ENCODE measurements at places on chromosomes 13 and 19.

DNA sequence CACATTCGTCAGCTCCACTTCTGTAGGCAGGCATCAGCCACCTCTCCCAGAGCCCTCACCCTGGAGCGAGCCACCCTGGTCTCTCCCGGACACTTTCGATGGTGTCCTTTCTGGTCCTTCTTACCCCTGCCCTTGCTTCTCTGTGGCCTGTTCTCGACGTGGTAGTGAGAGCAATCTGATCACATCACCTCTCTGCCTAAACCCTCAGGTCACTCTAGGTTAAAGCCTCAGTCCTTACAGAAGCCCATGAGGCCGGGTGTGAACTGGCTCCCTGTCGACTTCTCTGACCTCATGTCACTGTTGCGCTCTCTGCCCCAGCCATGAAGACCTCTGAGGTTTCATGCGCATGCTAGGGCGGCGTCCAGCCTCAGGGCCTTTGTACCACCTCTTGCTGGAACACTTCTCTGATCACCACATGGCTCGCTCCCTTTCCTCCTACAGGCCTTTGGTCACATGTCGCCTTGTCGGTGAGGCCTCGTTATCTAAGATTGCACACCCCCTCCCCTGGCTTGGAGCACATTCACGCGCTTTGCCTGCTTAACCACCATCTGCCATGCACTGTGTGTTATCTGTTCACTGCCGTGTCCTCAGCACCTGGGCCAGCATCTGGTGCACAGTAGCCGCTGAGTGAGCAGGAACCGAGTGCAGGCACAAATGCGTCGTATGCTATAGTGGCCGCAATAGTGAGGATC is 101.5 kb downstream of the DPF1 start:
- DNase-seq, result no peak

GRCh38 chr19:6925801-6926751 is 38.7 kb downstream of the ADGRE1 start:
- no peak for DNase-seq

- no peak for DNase-seq
Observed at GRCh38 chr13:46202966-46203365, 8.8 kb upstream of the LRRC63 start.

DNA sequence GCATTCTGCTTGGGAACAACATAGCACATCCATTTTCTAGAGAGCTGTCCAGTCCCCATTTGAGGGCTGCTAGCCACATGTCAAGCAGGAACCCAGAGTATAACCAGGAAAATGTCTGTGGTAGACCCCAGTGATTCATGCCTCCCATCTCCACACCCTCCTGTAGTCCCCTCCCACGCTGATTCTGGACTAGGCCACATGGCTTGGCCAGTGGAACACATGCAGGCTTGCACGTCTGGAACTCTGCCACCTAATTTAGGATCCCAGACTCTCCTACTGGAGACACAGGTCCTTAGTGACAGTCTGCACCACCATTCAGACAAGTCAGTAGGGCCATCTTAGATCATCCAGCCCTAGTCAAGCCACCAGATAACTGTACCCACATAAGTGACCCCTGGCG is 149.8 kb downstream of the ZIC5 start:
- no peak for DNase-seq

GRCh38 chr13:44174769-44175425 is 198.7 kb upstream of the SERP2 start:
- DNase-seq, result no peak

GRCh38 chr13:112692104-112692503 is 2.3 kb downstream of the ATP11A start:
- no peak for DNase-seq

GRCh38 chr19:5264453-5264852 is 76.2 kb downstream of the PTPRS start:
- no peak for DNase-seq

- no peak for DNase-seq
Observed at GRCh38 chr19:15010501-15011300, 31.0 kb upstream of the SLC1A6 start.

DNA sequence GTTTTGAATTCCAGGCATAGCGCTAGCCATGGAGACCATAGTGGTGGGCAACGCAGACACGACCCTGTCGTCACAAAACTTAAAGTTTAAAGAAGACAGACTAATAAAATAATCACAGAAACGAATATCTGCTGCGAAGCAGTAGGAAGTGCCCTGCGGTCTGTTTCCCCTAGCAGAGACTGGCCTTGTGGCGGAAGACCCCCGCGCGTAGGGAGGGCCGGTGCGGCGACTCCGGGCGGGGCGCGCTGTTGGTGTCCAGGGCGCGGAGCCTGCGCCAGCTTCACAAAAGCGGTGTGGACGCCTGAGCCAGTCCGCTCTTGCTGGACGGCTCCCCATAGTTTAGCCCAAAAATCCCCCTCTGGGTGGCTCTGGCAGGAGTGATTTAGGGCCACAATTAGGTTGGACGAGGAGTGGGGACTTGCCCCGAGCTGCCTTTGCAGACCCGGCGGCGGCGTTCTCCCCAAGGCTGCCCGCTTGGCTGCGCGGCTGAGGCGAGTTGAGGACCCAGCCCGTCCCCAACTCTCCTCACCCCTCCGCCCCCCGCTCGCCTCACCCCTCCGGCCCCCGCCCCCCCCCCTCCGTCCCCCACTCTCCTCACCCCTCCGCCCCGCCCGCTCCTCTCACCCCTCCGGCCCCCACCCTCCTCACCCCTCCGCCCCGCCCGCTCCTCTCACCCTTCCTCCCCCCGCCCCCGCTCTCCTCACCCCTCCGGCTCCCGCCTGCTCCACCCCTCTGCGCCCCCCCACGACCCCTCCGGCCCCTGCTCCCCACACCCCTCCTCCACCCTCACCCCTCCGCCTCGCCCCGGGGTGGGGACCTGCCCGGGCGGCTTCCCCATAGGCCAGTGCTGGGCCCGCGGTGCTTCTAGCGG is 14.2 kb upstream of the LATS2 start:
- DNase-seq, result no peak

DNA sequence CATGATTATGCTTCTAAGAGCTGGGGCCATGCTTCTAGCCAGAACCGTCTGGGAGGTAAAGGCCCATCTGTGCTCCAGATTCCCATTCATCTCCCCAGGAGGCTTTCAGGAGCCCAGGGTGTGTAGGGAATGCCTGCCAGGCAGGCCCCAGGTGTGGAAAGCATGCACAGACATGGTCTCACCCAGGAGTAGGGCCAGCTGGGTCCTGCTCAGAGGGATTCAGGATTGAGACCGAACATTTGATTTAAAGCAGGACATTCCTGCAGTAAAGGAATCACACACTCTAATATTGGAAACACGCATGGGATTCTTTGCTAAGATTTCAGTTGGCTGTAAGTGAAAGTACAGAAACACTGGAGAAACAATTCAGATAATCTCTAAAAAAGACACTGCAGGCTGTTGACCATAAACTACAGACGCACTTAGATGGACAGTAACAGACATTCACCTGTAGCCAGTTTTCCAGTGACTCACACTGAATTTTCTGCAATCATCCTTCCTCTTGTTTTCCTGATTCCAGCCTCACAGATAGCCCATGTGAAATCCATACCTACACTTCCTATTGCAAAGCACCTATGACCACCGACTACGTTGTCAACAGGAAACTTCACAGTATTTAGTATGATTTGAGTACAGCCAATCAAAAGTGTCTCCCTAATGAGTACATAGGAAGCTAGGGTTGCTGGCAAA is 257.8 kb downstream of the TBC1D4 start:
- DNase-seq, result no peak

DNA sequence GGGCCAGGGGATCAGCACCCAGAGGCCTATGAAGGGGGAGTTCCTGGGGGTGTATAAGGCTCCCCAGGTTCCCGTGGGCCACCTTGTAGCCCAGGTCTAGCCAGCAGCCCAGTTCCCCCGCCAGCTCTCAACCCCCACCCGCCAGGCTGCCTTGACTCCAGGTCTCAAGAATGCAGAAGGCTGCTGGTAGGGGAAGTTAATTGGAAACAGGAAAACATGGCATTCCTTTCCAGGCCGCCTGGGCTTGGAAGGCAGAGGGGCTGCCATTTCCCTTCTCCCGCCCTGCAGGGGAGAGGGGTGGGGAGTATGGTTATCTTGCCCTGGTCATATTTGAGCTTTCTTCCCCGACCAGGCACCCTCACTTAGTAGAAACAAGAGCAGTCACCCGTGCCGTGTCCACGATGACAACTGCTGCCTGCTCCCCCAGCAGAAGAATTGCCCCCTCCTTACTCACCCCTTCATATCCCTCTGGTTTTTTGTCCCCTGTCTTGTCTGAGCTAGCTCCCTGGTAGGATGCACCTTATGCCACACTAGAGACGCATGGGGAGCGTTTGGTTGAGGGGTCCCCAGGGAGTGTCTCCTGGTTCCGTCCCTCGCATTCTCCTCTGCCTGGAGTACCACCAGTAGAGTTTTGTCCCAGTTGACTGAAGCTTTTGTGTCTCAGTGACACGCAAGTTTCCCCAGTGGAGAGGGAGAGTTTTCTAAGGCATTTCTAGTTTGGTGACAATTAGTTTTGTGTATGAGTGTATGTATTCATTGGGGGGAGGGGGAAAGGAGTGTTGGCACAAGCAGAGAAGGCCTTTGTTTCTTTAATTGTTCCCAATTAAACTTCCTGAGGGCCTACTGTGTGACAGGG is 4.5 kb downstream of the BICRA start:
- DNase-seq, result no peak

DNA sequence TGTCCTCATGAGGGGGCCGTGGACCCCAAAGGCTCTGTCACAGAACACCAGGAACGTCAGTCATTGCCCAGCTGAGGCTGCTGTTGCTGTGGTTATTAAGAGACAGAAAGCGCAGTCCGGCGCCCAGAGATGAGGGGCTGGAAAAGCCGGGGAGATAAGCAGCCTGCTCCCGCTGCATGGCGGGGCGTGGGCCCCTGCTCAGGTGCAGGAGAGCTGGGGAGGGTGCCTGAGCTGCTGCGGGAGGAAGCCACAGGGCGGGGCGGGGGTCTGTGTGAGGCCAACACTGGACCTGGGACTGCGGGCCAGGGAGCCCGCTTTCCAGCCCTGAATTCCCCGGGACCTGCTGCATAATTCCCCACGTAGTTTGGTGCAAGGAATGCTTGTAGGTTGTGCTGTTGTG is 11.3 kb downstream of the SOX1 start:
- DNase-seq, result no peak

DNA sequence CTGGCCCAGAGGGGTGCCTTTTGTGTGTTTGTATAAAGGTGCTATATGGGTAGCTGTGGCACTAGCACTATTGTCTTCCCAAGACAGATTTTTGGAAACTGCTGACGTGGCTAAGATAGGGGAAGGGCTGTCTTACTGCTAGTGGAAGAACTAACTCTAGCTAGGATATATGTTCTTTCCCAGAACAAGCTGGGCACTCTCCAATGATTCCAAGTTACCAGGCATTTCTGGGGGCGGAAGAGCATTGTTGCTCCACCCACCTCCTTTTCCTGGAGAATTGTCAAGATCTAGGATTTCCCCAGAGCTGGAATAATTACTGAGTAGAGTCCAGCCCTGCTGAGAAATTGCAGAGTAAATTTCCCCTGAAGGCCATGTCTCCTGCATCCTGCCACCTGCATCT is 408.3 kb downstream of the KLF5 start:
- no peak for DNase-seq

- no peak for DNase-seq
Observed at GRCh38 chr19:35266520-35267352, 2.0 kb upstream of the USF2 start.

GRCh38 chr13:46134961-46135522 is 30.2 kb upstream of the CPB2 start:
- DNase-seq, result no peak

DNA sequence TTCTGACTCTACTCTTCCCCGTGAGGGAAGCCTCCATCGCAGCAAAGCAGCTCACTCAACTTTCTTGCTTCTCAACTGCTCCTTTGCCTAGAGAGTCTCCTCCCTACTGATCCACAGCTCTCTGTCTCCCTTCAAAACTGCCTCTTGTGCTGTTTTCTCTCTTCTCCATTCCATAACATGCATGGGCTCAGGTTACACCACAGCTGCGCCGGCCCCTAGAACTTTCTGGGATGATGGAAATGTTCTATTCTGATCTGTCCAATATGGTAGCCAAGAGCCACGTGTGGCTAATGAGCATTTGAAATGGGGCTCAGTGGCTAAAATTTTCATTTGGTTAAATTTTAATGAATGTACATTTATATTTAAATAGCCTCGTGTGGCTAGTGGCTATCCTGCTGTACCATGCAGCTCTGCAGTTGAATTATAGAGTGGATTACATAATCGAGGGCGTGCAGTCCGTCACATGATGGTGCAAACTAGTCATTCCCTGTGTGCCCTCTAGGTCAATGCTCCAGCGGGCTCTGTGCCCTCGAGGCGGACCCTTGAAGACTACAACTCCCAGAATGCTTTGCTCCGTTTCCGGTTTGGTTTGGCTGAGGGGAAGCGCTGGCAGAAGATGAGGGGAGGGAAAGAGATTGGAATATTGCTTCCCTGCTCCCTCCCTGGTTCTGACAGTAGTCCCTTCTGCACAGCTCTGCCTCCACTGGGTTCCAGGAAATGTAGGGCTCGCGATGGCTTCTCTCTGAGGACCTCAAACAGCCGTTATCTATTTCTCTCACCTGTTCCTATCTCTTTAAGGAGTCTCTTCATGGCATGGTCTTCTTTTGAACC is 109.8 kb downstream of the CACNA1A start:
- no peak for DNase-seq

DNA sequence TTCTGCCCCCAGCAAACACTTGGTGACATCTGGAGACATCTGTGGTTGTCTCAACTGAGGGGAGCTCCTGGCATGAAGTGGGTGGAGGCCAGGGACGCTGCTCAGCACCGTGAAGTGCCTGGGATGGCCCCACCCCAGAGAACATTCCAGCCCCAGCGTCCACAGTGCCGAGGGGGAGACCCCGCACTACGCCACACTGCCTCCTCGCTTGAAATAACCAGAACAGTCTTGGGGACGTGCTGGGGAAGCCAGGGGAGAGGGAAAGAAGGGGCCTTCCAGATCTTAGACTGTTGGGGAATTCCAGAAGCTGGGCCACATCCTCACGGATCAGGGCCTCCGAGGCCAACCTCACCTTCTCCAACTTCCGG is 4.2 kb downstream of the DPP9 start:
- no peak for DNase-seq

- DNase-seq, result no peak
Observed at GRCh38 chr13:24505256-24505655, 7.3 kb downstream of the PARP4 start.

GRCh38 chr13:106336668-106337067 is 198.8 kb downstream of the EFNB2 start:
- no peak for DNase-seq

GRCh38 chr19:50580970-50581634 is 12.9 kb upstream of the LRRC4B start:
- DNase-seq, result no peak

GRCh38 chr19:45368127-45368526 is 2.2 kb downstream of the ERCC2 start:
- DNase-seq, result no peak

GRCh38 chr13:26343816-26344215 is 89.9 kb downstream of the CDK8 start:
- DNase-seq, result no peak

Data from stimulated activated CD8-positive, alpha-beta memory T cell treated with anti-CD3 and anti-CD28 coated beads, Interleukin-7, amount 100 ng/mL, for 4 hours (primary cell).